Pulmonary artery endothelial cell (primary cell): ENCODE measurements at places on chromosomes 1 and 21.

DNA sequence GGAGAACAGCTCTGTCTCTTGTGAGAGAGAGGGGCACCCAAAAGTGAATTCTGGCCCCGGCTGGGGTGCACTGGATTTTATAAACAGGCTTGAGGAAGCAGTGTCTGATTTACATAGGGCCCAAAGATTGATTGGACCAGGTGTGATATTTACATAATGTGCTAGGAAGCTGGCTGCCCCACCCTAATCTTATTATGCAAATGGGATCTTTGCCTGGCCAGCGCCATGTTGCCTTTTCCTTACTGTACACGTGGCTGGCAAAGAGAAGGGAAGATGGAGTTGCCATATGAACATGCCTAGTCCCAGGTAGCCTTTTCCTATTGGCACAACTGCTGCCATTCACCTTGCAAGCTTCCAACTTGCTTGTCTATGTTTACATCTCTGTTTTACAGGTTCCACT, 29.0 kb upstream of the CFHR4 start:
- no peak for DNase-seq

DNA sequence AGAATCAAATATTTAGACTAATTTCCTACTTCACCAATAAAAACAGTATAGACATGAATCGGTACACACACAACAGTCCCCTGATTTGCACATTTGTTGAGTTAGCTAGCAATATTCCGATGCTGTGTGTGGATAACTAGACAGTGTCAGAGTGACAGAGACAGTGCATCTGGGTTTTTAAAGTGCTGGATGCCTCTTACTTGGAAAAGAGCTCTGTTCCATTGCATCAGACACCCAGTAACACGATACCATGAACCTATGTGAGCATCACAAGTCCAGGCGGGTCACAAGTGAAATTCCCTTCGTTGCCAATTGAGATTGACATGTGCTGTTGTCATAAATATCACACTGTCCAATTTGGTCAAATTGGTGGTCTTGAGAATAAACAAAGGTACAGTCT, 82.0 kb upstream of the ESRRG start:
- no peak for DNase-seq

DNA sequence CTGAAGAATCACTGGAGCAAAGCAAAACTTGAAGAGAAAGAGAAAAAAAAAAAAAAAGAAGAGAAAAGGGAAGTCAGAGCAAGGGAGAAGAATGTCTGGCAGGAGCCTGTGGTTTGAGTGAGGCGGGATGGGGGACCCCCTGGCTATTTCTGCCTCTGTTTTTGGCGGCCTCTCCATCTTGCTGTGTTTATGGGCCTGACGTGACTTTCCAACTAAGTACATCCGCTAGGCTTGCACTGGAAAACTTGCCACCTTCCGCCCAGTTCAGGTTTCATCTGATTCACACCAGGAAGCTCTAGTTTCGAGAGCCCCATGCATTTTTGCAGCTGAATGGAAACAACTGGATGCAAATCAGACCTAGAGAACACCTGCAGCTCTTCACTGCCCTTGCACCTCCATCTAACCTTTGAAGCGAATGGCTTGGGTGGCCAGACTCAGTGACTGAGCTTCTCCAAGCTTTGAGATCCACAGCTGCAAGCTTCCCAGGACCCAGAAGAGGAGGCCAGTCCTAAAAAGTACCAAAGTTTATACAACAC, 28.0 kb downstream of the TBX15 start:
- no peak for DNase-seq

GRCh38 chr1:36322786-36323635, 434 bp downstream of the EVA1B start:
- no peak for DNase-seq

GRCh38 chr1:40648928-40649591, 16.4 kb downstream of the RIMS3 start:
- no peak for DNase-seq

DNA sequence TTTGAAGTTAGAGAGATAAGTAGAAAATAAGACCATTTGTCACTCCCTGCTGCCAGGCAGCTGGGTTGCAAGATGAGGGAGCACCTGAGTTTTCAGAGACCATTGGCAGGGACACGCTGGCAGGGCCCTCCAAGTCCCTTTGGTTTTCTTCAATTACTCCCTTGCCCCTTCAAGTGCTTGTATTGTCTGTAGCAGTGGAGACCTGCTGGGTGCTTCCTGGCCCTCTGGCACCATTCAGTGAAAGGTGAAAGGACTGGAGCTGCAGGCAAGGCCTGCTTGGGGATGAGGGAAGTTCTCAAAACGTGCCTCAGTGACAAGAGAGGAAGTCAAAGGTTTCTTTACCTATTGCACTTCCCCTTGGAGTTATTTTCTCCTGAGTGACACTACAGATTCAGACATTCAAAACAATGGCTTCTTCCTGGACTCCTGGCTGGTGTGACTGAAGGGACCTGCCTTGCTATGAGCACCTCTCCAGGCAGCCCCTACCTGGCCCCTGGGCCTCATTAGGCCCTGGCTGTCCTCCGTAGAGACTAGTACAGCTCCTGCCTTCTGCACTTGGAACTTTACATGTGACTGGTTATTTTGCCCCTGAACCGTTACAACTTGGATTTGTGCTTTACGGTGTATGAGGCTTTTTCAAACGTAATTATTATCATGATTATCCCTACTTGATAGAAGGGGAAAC, 100.1 kb downstream of the C1orf21 start:
- DNase-seq = no peak

- DNase-seq = no peak
Observed at GRCh38 chr1:15201221-15201620, 45.8 kb upstream of the FHAD1 start.

DNA sequence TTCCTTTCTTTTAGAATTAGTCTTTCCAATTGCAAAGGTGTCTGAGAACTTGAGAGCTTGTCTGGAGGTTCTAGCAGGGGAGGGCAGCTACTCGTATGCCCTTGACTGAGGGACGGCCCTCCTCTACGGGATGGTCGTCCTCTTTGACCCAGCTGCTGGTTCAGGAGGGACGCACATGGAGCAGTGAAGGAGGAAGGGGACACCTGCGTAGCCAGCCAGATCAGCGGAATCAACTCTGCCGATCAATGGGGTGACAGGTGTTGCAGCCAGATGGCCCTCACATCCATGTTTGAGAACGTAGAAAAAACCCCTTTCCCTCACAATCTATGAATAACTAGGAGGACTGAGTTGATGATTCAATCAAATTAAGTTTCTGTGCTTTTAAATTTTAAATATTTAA, 15.7 kb upstream of the A3GALT2 start:
- no peak for DNase-seq

GRCh38 chr21:37766129-37766528, 150.1 kb downstream of the KCNJ6 start:
- DNase-seq = no peak

GRCh38 chr1:101219924-101220870, 16.6 kb upstream of the S1PR1 start:
- no peak for DNase-seq

DNA sequence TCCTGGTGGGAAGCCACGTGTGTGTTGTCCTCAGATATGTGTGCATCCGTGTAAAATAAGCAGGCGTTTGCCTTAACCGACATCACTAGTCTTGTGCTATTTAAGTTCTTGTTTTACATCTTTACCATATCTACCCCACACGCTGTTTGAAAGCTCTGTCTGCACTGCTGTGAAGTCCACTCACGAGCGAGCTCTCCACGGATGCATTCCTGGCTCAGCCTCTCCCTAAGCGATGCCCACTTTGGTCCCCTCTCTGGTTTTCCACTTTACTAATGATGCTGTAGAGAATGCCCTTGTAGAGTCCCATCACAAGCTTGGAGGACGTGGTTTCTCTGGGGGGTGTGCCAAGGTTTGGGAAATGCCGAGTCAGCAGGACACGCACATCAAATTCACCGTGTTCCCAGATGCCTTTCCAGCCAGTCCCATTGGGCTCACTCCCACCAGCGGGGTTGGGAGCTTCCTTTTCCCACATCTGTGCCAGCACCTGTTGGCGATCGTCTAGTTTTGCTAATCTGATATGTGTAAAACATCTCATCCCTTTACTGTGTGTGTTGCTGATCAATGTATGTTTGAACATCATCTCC, 43.8 kb downstream of the ACTL8 start:
- no peak for DNase-seq

GRCh38 chr1:32954168-32954567, 10.4 kb downstream of the RNF19B start:
- DNase-seq = no peak

DNA sequence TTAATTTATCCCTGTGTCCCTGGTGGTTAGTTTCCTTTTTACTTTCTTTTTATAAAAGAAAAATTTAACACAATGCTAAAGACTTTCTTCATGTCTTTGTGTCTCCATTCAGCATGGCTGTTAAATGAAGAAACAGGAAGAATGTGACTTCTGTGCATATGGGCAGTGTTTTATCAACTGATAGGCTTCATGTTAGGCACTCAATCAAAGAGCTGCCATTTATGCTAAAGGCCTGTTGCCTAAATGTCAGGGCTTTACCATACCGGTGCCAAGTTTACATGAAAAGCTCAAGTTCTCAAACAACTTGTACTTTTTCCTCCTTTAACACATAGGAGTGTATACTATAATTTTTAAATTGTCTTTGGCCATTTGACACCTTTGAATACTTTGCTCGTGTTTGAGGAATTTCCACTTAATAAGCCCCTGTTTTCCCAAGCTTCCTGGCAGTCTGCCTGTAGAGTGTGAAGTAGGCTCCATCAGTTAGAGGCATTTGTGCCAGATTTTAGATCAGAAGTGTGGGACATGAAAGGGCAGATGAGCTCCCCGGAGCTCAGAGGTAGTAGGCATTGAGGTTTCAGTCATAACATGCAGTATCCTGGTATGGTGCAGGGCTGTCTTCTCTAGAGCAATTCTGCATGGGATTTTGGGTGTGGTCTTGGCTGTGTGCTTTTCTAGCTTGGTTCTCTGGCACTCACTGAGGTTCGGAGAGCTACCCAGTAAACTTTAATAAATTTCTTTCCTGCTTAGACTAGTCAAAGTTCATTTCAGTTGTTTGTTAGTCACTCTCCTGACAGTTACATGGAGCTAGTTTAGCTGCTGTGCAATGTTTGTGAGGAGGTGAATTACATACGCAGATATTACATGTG, 119.0 kb downstream of the LEPR start:
- no peak for DNase-seq
